ENCODE measurements at places on chromosomes 2 and 18.

- DNase-seq: no peak
These were observed 32.8 kb upstream of the BBS5 start for GRCh38 chr2:169446452-169446851.

DNA sequence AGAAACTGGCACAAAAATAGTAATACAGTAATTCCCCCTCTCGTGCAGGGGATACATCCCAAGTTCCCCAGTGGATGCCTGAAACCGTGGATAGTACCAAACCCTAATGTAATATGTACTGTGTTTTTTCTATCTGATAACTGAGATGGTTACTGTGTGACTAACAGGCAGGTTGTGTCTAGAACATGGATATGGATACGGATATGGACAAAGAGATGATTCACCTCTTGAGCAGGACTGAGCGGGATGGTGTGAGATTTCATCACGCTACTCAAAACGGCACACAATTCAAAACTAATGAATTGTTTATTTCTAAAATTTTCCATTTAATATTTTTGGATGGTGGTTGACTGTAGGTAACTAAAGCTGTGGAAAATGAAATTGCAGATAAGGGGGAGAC is 3.4 kb downstream of the MBD1 start:
- no peak for DNase-seq

- DNase-seq: no peak
These were observed 65.2 kb upstream of the SMAD2 start for GRCh38 chr18:47995654-47996053.

DNA sequence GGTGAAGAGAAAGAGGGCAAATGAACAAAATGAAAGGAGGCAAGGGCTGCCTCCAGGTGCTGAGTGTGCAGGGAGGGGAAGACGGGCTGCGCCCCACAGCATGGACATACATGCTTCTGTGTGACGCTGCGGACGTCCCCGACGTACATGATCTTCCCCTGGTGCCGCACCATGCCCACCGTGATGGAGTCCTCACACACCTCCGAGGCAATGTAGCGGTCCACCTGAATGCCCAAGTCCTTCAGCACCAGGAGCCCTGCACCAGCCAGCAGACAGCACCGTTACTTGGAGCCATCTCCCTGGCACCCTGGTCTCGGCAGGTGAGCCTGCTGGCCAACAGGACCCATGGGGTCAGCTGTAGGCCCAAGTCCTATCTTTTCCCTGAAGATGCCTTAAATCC is 73.1 kb upstream of the POMC start:
- DNase-seq: no peak

GRCh38 chr2:66794070-66794469 is 359.1 kb downstream of the MEIS1 start:
- no peak for DNase-seq

DNA sequence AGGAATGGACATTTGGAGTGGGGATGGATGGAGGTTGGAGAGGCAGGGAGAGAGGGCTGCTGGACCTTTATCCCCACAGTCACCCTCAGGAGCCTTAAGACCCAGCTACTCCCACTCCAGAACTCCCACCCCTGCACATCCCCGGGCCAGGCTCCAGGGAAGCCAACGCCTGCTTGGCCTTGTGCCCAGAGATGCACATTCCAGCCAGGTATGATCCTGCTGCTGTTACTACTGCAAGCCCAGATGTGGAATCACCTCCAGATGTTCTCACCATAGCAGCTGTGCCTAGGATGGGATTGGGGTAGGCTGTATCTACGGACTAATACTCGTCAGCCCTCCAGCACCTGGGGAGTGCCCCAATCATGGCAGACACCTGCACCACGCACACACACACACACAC is 71.7 kb downstream of the ZFP36L2 start:
- no peak for DNase-seq

- DNase-seq: no peak
These were observed 467.0 kb upstream of the RAB12 start for GRCh38 chr18:8142131-8142711.

DNA sequence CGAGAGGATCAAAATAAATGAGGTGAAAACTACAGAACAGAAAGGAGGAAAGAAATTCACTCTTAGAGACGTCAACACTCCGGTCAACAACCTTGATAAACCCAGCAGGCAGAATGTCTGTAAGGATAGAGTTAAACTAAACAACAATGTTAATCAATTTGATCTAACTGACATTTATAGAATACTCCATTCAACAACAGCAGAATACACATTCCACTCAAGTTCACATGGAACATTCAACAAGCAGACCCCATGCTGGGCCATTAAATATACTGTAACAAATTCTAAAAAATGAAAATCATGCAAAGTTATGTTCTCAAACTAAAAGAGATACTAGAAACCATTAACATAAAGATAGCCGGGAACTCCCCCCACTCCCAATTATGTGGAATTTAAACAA is 41.8 kb downstream of the FAM210A start:
- DNase-seq: no peak

DNA sequence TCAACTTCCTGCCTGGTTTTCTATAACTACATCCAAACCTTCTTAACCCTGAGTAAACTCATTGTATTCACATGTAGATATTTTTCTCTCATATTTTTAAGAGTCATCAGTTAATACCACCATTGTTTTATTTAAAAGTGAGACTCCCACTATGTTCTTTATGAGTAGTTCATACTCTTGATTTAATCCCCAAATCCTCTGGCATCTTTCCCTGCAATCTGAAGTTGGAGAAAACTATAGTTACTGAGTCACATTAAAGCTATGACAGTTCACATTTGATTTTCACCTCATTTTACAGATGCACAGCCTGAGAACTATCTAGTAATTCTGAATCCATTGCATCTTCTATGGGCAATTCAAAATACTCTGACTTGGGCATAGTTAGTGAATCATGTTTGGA is 1358.7 kb upstream of the NRXN1 start:
- DNase-seq: no peak

DNA sequence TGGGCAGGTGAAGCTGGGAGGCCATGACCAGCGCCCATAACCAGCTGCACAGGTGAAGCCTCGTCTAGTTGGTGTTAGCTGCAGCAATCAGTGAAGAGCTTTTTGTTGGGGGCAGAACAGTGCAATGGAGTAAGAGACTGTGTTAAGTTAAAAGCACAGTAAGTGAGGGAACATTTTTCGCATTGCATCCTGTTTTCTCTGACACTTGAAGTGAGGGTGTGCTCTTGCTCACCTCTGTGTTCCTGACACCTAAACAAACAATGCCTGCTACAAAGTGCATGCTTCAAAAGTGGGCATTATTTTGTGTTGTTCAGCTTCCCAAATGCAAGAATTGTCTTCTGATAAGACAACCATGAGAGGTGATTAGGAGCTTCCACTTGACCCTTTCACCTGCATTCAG is 324.0 kb upstream of the ACVR2A start:
- no peak for DNase-seq

- DNase-seq: no peak
These were observed 7.6 kb downstream of the FN1 start for GRCh38 chr2:215428060-215428910.

- DNase-seq: no peak
These were observed 290.3 kb upstream of the CCDC68 start for GRCh38 chr18:55249550-55249949.

GRCh38 chr18:44507729-44508325 is 172.9 kb upstream of the SETBP1 start:
- DNase-seq: no peak

- peak; percentile 40 for DNase-seq
These were observed 359.9 kb upstream of the HNRNPA3 start for GRCh38 chr2:176852667-176853066.

DNA sequence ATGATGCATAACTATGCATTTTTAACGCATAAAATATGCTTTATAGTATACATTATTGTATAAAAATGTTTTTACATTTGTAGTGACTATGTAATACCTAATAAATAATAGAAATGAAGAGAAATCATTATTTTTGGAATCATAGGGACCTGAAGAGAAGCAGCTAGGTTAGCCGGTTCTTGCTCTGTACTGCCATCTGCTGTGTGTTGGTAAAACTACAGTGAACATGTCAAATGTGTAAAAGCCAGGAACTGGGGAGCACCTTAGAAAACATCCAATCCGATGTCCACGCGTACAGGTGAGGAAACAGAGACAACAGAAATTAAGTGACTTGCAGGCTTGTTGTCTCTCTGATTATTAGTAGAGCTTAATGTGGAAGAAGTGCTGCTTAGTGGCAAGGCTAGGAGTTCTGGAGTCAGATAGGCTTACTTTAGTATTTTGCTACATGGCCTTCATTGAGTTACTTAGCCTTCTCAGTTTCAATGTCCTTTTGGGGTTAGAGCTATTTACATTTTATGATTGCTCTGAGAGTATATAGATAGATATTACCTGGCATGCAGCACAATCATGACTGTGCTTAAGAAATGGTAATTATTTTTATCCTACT is 386.5 kb downstream of the DLGAP1 start:
- DNase-seq: no peak

GRCh38 chr18:58806826-58807714 is 57.6 kb upstream of the ZNF532 start:
- DNase-seq: no peak

GRCh38 chr2:207093234-207093633 is 72.5 kb downstream of the KLF7 start:
- no peak for DNase-seq

GRCh38 chr2:51981783-51982182 is 949.9 kb upstream of the NRXN1 start:
- DNase-seq: no peak

DNA sequence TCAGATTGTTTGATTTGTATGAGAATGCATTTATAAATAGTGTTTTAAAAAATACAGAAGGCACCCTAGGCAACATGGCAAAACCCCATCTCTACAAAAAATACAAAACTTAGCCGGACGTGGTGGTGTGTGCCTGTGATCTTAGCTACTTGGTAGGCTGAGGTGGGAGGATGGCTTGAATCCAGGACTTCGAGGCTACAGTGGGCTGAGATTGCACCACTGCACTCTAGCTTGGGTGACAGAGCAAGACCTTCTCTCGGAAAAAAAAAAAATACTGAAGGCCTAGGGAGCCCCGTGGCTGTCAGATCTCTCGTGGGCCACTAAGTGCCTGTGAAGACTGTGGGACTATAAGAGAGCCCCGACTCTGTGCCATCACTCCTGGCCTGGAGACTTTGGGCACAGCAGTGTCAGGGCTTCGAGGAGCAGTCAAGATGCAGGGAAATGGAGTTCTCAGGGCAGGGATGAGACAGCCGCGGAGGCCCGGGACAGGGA is 40.5 kb downstream of the MYO7B start:
- DNase-seq: no peak

DNA sequence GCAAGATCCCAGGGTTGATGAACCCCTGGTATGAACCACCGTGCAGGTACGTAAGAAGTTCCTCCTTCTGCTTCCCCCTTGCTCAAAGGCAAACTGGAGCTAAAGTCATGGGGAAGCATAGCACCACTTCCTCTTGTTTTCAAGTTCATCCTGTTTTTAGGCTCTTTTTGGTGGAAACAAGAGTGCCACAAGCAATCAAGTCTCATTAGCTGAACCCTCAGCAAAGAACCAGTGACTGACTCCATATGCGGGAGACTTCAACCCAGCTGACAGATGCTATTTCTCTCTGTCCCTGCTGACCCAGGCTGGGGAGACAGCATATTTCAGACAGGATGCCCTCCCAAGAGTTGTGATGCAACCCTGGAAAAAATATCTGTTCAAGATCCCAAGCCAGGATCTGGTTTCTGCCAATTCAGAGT is 47.7 kb downstream of the BCL2 start:
- no peak for DNase-seq

DNA sequence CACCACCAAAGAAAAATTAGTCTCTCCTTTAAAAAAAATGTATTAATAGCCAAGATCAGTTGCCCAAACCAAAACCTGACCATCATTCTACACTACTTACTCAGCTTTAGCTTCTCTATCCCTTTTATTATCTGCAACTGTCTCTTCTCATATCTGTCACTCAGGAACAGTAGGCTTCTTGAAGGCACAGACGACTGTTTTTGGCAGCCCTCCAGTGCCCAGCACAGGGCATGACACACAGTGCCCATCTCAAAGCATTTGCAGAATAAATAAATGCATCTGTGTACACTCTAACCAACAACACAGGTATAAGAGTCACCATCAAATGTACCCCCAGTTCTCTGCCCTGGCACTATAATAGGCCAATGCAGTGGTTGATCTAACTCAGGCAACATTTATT is 117.2 kb downstream of the UXS1 start:
- no peak for DNase-seq

- peak; percentile 52 for DNase-seq
These were observed 60.1 kb upstream of the IL1RL1 start for GRCh38 chr2:102251042-102251848.

DNA sequence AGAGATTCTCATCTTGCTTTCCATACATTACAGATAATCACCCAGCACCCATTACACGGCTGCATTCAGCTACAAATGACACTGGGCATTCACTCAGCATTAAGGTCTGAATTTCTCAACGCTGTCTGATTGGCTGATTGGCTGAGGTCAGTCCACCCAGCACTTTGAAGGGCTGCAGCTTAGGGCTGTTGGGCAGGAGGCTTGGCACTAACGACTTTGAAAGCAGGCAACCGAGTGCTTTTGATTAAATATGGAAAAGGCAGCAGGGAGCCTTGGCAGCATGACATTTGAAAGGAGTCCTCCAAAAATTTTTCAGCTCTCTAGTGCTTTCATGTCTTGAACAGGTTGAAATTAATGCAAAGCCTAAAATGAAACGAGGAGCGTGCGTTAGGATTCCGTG is 253.0 kb downstream of the DCDC2C start:
- no peak for DNase-seq

DNA sequence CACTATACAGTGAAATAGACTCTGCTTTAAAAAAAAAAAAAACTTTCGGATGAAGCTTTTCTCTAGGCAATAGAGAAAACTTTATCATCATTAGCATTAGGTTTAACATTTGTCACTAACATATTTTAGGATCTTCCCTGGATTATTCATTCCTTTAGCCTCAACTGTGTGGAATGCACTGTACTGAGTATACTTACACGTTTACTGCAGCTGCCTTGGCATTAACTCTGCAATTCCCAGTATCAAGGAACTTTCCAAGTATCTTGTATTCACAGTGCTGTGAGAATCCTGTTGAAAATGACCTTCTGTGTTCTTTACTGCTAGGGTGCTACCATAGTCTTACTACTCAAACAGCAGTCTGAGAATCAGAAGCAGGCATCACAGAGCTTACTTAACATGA is 328.2 kb upstream of the COL3A1 start:
- DNase-seq: no peak

DNA sequence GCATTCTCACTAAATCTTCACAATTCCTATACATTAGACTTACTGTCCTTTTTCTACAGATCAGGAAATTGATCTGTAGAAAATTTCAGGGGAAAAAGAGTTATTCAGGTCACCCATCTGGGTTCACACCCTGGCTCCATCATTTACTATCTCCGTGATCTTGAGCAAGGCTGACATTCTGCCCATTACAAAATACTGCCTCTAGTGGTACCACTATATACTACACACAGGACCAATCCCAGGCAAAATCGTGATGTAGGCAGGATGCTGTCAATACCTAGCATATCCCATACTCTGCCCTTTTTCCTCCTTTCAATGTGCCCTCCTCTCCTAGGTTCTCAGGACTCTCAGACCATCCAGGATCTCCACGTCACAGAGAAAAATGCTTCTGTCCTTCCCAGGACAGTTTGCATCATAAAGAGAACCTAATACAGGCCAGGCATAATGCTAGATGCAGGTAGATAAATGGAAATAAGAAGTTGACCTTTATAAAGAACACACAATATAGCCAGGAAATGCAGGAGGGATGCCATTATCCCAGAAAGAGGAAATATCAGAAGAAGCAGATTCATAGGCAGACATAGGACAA is 101.9 kb downstream of the CDH20 start:
- no peak for DNase-seq

Measured in CD8-positive, alpha-beta memory T cell (primary cell).